Colonic mucosa (tissue), 4 donors: ENCODE measurements at places on chromosomes 7 and 10.

DNA sequence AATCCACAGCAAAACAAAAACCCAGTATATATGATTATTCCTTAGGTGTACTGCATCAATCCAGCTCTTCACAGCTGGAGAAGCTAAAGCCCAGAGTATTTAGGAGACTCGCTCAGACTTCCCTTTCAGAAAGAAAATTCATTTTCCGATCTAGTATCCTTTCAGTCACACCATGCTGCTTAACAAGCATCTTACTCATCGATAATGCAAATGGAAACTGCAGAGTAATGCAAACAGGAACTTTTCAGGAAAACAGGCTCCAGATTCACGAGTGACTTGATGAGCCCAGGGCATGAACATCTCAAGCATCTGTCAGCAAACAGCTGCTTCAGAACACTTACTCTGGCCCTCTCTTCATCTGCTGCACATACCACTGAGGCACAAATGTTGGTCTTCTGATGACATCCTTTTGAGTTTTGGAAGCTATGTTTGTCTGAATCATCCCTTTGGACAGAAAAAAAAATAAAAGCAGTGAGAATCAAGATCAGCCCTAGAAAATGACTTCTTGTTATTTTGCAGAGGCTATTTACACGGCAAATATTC, 24.9 kb upstream of the ZC3HAV1L start:
- no peak for DNase-seq

- no peak for DNase-seq
Observed at GRCh38 chr10:75646916-75647315, 215.5 kb downstream of the LRMDA start.

GRCh38 chr7:44463169-44463808, 27.2 kb downstream of the NUDCD3 start:
- no peak for DNase-seq

GRCh38 chr10:130580975-130581374, 444.8 kb downstream of the GLRX3 start:
- no peak for DNase-seq

DNA sequence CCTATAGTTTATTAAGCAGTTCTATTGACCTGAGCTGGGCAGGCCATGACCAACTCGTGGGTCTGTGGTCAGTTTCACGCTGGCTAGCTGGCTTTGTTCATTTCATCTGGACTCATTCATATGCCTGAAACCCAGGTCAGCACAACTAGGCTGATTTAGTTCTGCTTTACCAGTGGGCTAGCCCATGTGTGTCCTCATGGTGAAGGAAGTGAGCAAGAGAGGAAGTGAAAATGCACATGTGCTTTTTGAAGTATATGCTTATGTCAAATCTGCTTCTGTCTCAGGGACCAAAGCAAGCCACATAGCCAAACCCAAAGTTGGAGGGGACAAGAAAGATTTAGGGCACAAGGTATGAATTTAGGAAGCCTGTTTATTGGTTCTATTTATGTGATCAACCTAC, 154.5 kb downstream of the RNF133 start:
- DNase-seq: peak; percentile 17
